Activated CD8-positive, alpha-beta memory T cell treated with anti-CD3 and anti-CD28 coated beads for 1 hour (primary cell): ENCODE measurements at places on chromosomes 16 and 17.

- DNase-seq = no peak
Measured at GRCh38 chr17:76504117-76504516, 2.9 kb upstream of the RHBDF2 start.

DNA sequence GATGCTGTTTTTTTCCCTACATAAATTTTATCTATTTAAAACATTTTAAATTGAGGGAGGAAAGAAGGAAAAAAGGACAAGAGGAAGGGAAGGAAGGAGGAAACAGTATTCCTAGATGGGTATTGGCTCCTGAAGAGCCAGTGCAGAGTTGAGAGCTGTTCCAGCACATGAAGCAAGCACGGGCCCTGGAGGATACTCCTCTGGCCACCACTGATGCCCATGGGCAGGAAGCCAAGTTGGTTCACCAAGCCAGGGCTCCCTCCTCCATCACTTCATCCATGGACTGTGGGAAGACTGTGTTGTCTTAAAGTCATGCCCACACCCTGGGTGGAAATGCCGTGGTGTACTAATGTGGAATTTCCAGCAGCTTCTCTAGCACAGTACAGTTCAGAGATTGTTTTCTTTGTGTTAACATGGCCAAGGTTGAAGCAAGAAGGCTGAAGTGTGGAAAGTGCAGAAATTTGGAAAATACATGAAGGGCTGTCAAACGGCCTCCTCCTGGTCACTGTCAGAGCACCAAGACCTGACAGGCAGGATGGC is 23.9 kb upstream of the NOS2 start:
- DNase-seq = no peak

DNA sequence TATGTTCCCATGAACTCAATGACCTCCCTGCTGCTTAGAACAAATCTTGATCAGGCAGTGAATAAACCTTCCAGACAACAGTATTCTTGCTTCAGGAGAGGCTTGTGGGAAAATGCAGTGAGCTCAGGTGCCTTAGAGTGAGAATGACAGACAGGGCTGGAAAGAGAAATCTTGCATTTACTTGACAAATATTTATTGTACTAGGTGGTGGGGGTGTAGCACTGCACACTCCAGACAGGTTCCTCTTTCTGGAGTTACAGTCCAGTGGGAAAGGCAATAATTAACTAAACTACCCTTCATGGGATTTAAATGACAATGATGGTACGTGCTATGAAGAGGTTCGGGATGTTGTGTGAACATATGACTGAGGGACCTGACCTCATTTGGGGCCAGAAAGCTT is 182.9 kb downstream of the SHISA9 start:
- no peak for DNase-seq

GRCh38 chr16:77414752-77415231 is 20.0 kb downstream of the ADAMTS18 start:
- DNase-seq = no peak

GRCh38 chr17:56936697-56937322 is 23.0 kb upstream of the TRIM25 start:
- DNase-seq = no peak

- no peak for DNase-seq
Measured at GRCh38 chr16:21590796-21591195, 8.6 kb upstream of the METTL9 start.

- no peak for DNase-seq
Measured at GRCh38 chr16:5993356-5993755, 895.8 kb upstream of the EEF2KMT start.

- no peak for DNase-seq
Measured at GRCh38 chr16:3601614-3602319, 9.6 kb downstream of the SLX4 start.

GRCh38 chr16:726188-726437 is 130 bp downstream of the CCDC78 start:
- DNase-seq = no peak

- DNase-seq = no peak
Measured at GRCh38 chr17:58224315-58224714, 5.3 kb upstream of the MKS1 start.

DNA sequence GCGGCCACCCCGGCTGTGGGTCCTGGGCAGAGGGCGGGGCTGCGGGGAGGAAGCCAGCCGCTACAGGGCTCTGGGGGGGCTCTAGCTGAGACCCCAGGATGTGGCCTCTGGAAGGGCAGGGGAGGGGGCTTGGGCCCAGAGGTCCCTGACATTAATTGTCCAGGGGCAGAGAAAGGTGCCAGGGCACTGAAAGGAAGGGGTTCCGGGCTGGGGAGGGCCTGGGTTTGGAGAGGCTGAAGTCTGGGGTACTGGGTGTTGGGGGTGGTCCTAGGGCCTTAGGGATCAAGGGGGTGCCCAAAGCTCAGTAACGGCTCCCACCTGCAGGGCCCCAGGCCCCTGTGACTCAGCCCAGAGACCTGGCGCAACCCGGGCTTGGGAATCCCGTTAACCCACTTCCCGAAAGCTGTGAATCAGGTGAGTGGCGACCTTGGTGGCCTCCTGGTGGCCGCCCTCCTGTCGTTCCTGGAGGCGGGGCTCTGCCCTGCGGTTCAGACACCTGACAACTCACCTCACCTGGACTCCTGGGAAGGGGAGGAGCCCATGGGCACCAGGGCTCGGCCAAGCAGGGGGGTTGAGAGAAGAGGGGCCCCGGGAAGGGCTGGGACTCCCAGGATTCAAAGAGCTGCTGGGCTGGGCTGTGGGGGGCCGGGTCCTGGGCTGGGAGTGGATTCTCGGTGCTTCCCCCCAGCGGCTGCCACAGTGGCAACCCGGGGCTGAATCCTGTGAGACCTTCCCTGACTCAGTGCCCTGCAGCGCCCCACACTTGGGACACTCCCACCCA is 465 bp upstream of the PRSS22 start:
- DNase-seq = no peak

- no peak for DNase-seq
Measured at GRCh38 chr17:7816926-7817642, 16.9 kb upstream of the KDM6B start.

GRCh38 chr17:58007781-58008706 is 998 bp upstream of the SRSF1 start:
- DNase-seq = peak; percentile 3

DNA sequence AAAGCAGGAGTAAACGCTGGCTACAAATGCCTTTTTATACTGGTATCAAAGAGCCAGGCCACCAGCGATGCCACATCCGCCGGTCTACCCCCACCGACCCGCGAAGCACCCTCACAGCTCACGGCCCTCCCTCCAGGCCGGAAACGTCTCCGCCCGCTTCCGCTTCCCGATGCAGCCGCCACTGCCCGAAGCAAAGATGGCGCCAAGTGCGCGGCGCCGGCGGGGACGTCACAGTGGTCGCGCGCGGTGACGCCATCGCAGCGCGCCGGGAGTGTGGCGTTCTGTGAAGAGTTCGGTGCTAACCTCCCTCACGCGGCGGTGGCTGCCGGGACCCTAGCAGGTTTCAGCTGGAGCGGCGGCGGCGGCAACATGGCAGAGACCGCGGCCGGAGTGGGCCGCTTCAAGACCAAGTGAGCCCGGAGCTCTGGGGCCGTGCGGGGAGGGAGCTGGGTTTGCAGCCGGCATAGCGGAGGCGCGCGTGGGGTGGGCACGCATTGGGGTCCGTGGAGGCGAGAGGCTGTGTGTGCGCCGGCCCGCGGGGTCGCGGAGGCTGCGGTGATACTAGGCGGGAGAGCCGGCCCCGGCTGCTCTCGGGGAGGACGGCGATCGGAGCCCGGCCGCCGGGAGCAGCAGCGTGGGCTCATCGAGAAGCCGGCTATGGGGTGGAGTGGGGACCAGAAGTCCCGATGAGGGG is at the start of gene TBL3:
TBL3 (plus strand) TSS at position 258 of the 694 bp plus-strand sequence; CDS start at position 370, 112 bp downstream.
- DNase-seq = peak; percentile 93

DNA sequence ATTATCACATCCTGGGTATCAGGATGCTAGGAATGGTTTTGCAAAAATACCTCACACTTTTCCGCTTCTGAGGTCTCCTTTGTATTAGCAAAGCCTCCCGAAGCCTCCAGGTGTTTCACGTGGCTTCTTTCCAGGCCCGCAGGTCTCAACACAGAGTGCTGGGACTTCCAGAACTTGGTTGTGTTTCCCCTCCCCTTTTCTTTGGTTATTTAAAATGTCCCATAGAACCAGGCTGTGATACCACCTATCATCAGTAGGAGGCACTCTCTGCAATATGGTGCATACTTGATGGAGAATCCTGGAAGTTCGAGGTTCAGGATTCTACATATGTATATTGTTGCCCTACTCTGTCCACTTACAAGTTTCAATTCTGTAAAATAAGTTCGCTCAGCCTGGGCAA is 28.8 kb downstream of the ATP2C2 start:
- DNase-seq = no peak

- no peak for DNase-seq
Measured at GRCh38 chr16:27761816-27762215, 211.9 kb downstream of the KATNIP start.

GRCh38 chr17:9684955-9685621 is 39.8 kb downstream of the USP43 start:
- DNase-seq = no peak

DNA sequence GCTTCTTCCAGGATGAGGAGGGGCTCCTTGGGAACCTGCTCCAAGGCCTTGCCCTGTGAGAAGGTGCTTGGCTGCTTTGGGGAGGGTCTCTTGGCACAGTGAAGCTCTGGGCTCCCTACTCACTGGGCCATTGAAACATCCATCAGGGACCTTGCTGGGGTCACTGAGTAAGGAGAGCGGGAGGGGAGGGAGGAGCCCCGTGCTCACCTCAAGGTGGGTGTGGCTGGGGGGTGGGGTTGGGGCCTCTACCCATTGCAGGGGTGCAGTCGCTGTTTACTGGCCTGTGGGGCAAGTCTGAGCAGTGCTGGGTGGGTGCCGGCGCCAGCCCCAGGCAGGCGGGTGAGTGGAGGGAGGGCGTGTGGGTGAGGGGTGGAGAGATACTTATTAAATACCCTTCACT is 9.9 kb downstream of the TNS4 start:
- DNase-seq = no peak

DNA sequence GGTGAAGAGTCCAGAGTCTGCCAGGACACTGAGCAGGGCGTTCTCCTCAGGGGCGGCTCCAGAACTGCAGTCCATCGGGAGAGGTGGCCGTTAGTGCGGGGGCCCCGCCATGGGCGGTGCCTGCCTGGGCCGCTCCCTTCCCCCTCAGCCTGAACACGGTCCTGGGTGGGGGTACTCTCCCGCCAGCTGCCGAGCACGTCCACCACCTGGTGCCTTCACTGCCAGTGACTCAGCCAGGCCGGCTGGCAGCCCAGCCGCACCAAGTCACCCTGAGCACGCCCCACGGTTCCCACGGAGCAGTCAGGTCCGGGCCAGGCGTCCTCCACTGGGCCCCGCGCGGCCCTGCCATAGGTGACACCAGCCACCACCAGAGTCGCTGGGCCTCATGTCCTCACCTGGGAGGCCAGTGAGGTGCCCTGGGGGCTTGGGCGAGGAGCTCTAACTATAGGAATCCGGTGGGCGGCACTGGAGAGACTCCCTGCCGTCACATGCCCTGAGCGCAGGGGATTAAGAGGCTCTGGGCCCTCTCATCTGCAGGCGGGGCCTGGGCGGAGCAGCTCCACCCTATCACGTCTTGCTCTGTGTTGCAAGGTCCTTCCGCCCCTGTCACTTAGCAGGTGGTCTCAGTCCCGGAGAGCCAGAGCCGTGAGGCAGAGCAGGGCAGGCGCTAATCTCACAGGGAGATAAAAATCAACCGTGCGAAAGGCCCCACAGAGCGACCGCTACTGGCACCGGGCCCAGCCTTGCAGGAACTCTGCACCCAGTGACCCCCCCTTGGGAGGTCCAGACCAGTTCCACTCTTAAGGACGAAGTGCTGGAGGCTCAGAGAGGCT is 14.3 kb downstream of the PIEZO1 start:
- DNase-seq = no peak

DNA sequence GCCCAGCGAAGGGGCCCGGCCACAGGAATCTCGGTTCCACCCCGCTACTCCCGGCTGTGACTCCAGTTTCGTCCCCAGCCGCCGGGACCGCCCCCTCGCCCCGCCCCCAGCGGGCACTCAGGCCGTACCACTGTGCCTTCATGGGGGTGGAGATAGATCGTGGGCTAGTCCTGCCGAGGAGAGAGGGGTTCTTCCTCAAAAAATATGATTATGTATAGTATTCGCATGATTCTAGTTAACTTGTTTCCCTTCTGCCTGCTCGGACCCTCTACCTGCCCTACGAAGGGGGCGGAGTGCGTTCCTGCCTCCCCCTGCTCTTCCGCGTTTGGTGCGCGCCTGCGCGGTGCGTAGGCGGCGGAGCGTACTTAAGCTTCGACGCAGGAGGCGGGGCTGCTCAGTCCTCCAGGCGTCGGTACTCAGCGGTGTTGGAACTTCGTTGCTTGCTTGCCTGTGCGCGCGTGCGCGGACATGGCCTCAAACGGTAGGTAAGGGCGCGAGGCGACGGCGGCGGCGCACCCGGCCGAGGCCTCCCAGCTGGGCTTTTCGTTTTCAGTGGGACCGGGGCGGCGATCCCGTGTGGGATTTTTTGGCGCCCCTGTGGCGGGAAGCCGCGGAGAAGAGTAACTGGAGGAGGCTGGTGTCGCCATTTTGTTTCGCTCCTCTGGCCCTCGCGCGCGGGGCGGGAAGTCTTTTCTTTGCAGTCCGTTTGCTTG is at the start of gene FUS:
FUS (plus strand) TSS at position 393 of the 713 bp plus-strand sequence; CDS start at position 469, 76 bp downstream.
- peak; percentile 86 for DNase-seq

- no peak for DNase-seq
Measured at GRCh38 chr16:84941921-84942320, 69.4 kb downstream of the ZDHHC7 start.

DNA sequence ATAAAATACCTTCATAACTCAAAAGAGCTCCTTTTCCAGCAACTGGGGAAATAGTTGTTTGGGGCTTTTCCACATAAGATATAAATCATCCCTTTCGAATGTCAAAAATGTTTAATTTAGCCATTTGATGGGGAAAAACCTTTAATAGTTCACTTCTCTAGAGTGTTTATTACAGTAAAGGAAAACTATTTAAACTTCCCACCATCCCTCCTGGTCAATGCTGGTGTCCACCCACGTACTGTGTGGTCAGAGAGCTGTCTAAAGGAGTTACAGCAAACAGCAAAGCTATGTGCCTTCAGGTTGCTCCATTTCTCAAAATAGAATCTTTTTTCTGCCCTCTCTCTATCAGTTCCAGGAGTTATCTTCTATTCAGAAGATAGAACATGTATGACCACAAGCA is 33.5 kb downstream of the KANSL1 start:
- no peak for DNase-seq

DNA sequence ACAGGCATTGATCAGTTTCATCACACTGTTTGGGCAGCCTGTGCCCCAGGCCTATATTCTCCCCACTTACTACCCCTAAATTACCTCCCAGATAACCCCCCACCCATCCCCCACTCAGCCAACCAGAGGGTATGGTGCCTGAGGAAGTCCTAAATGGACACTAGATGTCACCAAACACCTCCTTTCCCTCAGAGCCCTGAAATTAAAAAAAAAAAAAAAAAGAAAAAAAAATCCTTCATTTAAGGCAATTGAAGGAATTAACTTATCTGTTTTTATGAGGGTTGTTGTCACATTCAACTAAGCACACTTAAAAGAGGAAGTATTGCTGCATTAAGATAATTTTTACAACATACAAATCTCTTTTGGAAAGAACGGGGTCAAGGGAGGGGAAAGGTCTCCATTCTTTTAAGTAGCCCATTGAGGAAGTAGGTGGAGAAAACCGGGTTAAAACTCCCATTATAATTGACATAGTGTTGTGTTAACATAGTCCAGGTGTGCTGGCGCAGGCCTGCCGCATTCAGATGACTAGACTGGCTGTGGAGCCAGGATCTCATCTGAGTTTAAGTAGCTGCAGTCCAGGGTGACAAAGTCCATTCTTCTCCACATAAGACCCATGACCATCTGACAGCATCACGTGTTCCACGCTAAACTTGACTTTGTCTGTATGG is 46.3 kb downstream of the SNX11 start:
- DNase-seq = no peak
